ENCODE measurements at places on chromosomes 16 and 17. TPM values are rescaled to one million over a fixed set of nuclear protein-coding genes. Genes with fewer than 3 reads are reported as not detected.

The NAA38 gene
- total RNA-seq, result 73.5 TPM

- DNase-seq, result no peak
These were observed 38.7 kb downstream of the KPNA2 start for GRCh38 chr17:68074279-68074678.

DNA sequence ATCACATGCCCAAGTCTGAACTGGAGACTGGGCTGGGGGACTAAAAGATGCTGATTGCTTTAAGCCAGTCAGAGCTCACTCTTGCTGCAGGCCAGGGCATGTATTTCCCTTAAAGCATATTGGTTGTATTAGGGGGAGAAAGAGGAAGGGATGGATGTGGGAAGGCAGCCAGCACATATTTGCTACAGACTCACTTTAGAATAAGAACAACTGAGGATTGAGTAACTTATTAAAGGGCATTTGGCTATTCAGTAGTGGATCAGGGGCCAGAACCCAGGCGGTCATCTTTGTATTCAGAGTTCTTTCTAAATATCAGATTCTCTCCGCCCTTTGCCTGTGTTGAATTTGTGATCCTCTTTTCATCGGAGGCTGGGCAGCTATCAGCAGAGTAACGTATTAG, 231.7 kb downstream of the HAPSTR1 start:
- DNase-seq, result no peak

- no peak for DNase-seq
These were observed 31.1 kb downstream of the PPM1E start for GRCh38 chr17:58786586-58787295.
